ENCODE measurements at places on chromosomes 2 and 18.

DNA sequence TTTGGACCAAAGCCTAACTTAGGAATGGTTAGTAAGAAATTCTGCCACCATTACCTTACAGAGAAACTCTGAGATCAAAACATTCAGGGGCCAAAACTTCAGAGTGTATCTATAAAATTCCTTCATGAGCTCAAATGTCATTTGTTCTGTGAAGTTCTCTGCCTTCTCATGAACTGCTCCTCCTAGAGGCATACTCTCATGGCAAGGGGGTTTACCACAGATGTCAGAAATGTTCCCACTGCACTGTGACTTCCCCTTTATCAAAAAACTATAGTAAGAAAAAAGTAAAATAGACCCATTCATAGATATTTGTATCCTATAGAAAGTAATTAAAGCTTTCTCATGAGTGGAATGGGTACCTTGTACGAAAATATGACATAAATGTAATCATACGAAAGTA is 68.5 kb downstream of the USP40 start:
- DNase-seq, result no peak

DNA sequence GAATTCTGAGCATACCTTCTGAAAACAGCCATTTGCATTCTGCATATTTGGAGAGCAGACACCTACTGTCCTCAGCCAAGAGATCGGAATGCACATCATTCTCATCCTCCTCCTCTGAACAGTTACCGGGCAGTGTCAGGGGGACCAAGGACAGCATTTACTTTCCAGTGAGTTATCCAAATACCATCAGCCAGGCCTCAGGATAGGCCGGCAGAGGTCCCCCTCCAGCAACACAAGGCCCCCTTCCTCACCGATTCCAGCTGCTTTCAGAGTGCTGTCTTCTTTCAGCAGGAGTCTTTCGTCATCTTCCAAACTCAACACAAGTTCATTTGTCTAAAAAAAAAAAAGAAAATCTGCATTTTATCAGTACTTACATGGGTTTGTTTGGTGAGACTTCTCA is 55.3 kb downstream of the C2orf76 start:
- DNase-seq, result no peak

GRCh38 chr18:25075783-25076182 is 276.2 kb downstream of the ZNF521 start:
- no peak for DNase-seq

- peak; percentile 27 for DNase-seq
Measured at GRCh38 chr18:62182220-62182619, 4.6 kb downstream of the PIGN start.

DNA sequence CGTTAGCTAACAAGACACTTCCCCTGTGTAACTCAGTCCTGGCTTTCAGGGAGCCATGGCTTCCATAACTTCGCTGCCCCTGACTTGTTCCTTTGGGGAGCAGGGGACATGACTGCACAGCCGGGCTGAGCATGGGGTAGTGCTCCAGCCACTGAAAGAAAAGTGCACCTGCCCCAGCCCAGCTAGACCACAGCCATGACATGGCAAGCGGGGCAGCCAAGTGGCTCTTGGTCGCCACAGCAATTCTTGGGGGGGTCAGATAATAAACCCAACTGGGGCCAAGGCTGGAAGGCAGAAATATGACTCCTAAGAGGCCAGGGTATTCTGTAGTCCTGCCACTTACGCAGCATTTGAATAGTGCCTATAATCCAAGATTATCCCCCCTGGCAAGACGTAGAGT is 289.1 kb downstream of the GBX2 start:
- no peak for DNase-seq

- no peak for DNase-seq
Measured at GRCh38 chr2:16287831-16288230, 347.5 kb downstream of the MYCN start.

- no peak for DNase-seq
Measured at GRCh38 chr18:49127471-49128190, 176.9 kb upstream of the SMAD7 start.

DNA sequence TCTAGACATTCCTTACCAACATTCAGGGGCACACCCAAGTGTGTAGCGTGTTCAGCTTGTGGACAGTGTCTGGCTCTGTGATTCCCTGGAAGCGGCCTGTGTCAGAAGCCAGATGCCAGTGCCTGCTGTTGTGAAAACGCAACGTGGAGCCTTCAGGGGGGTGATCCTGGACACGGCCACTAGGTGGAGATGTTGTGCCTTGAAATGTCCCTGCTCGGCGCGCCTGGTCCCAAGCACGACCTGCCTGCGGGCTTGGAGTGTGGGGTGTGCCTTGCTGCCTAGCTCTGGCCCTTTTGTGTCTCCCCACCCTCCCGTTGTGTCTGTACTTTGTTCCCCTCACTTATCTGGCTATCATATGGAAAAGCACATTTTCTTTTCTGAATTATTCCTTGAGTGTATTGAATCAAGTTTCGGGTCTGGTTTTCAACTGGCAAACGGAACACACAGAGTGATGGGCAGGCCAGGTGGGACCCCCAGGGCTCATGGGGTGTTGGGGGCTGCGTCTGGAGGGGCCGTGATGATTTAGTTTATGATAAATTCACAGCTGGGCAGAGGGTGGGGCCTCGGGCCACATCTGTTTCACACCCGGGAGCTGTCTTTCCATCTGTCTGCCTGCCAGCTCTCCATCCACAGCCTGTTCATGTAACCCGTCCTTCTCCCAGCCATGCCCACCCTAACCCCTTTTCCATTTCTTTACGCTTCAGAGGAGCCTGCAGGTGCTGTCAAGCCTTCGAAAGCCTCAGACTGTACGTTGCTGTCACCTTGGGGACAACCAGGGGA is 95.5 kb downstream of the DYSF start:
- peak; percentile 26 for DNase-seq

- no peak for DNase-seq
Measured at GRCh38 chr2:37679072-37679695, 7.7 kb upstream of the CDC42EP3 start.

DNA sequence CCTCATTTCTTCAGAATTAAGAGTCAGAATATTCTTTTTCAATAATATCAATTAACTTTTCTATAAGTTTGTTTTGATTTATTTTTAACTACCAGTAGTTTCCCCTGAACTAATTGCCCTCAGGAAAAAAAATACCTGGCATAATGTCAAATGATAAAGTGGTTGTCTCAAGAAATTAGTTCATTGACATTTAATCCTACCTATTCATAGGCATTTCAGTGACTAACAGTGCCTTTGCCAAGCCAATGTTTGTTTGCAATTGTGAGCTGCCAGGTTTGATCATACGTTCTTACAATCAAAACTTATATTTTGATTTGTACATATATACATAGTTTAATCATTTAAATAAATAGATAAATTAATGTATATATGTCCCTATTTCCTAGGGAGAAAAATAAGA is 267.3 kb upstream of the MC4R start:
- DNase-seq, result no peak

DNA sequence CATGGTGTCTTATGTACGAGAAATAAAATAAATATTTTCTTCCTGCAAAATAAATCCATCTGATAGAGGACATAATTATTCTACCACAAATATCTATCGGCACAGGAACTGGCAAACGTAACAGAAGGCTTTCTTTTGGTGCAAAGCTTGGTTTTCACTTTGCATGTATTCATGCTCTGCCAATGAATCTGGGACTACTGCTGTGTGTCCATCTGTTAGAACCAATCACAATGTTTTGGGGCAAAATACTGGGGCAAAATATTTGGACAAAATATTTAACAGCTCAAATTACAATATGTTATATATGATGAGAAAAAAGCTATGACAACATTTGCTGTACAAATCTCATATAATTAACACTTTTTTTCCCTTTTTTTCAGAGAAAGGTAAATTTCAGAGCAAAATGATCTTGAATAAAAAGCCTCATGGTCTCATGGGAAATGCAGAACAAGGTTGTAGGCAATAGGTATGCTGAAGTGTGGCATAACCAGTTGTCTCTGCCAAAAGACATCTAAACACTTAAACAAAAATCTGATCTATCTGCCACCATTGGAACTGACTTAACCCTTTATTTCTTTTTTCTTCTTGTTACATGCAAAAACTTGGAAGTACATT is 923.2 kb downstream of the CPS1 start:
- DNase-seq, result no peak

- DNase-seq, result no peak
Measured at GRCh38 chr2:172342611-172343010, 84.8 kb upstream of the ITGA6 start.

- no peak for DNase-seq
Measured at GRCh38 chr18:293536-293935, 25.7 kb upstream of the THOC1 start.

GRCh38 chr2:238504181-238504931 is 77.6 kb downstream of the ASB1 start:
- DNase-seq, result no peak

- no peak for DNase-seq
Measured at GRCh38 chr18:36265015-36265414, 32.5 kb upstream of the FHOD3 start.

GRCh38 chr2:144678736-144679135 is 158.8 kb upstream of the ZEB2 start:
- no peak for DNase-seq

- DNase-seq, result no peak
Measured at GRCh38 chr2:14148216-14148615, 484.3 kb upstream of the LRATD1 start.

DNA sequence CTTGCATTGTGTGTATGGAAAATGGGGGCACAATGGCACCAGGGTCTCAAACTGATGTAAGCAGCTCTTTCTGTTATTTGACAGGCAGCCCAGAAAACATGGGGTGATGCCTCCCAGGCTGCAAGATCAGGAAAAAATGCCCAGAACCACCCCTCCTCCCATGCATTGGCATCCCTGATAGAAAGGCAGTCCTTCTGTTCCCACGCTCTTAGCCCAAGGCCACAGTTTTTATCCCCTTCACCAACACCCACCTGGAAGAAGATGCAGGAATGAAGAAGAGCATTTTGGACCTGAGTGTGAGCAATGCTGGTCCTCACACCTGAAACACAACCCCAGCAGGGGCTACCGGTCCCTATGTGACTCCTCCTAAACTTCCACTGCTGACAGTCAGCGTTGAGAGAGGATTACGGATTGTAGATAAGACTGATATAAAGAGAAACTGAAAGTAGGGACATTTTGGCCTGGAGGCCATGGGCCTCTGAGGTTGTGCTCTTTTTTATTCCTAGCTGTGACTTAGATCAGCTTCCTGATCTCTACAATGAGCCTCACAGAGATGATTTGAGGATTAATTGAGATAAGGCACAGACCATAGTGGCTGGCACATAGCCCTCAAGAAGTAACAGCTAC is 386.0 kb upstream of the ATP5MC3 start:
- no peak for DNase-seq

GRCh38 chr18:3794537-3795348 is 344.8 kb downstream of the TGIF1 start:
- DNase-seq, result no peak

DNA sequence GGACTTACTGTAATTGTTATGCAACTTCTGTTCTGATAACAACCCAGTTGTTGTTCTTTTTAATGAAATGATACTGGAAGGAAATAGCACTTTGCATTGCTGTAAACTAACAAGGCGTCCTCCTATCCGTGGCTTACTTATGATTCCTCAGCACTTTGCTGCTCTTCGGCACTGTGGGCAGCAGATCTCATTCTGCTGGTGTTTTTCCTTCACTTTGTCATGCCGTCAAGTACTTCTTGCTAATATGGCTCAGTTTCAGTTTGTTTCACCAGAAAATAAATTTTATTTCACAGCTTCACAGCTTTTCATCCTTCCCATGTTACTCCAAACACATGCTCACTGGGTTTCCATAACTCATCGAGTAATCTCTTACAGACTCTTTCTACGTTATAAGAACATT is 289.3 kb downstream of the MEIS1 start:
- DNase-seq, result no peak

DNA sequence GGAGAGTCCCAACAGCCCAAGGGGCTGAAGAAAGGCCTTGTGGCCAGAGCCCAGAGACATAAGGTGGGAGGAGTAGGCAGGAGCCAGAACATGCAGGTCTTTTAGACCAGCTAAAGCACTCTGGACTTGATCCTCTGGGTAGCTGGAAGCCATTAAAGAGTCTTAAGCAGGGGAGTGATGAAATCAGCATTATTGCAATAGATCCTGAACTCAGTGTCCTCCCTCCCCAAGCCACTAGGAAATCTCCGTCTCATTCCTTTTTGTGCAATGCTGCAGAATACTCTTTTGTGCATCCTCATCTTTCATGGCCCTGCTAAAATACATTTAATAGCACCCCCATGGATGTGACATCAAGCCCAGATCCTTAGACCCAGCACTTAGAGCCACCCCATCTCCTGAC is 58.6 kb upstream of the ZCCHC2 start:
- peak; percentile 30 for DNase-seq

GRCh38 chr2:58606799-58607198 is 365.7 kb upstream of the FANCL start:
- no peak for DNase-seq

GRCh38 chr2:191050640-191050987 is 36.6 kb upstream of the STAT1 start:
- no peak for DNase-seq

DNA sequence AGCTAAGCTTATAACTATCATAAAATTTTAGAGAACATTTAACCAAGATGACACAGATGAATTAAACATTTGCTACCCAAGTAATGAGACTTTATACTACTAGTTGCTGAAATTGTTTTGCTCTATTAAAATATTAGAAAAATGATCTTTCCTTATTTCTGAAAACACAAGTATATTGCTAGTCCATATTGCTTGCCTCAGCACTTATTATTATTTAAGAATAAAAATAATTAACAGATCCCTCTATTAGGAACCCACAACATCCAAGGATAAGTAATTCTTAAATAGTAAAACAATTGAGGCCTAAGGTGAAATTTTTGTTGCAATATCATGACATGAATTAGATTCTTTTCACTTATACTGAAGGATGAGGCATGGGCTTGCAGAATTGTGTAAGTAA is 65.2 kb downstream of the CCDC148 start:
- no peak for DNase-seq

- DNase-seq, result no peak
Measured at GRCh38 chr18:22194151-22194598, 24.8 kb downstream of the GATA6 start.

DNA sequence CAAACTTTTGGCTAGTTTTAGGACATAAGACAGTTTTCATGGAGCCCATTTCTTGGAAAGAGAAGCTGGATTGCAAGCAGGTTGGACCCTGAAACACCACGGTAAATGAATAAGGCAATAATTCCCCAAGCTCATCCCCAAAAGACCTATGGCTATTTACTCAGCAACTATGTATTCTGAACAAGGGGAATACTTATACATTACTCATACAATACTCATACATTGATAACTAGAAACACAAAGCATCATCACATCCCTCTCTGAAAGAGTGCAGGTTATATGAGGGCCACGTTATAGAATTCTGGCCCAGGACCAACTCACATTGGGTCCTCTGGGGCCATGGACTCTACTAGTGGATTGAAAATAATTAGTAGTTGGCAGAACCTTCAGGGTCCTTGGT is 154.8 kb downstream of the TMX3 start:
- DNase-seq, result no peak

DNA sequence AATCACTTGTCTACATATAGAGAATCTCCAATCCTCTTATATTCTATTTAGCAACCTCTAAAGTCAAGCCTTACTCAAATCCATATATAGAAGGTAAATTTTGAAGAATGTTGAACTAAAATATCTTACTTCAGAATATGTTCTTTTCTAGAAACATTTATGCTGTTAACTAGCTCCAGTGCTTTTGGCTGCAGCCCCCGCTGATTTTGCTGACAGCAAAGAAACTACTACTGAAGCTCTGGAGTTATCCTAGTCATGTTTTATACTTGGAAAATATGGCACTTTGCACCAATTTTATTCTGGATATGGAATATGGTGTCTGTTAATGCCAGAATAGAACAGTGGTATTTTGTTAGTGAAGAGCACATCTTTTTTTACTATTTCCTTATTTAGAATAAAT is 212.4 kb upstream of the FSIP2 start:
- DNase-seq, result no peak
